Bronchial smooth muscle cell (primary cell): ENCODE measurements at places on chromosomes 11 and 22. TPM values are rescaled to one million over a fixed set of nuclear protein-coding genes. Genes with fewer than 3 reads are reported as not detected.

Gene OR51E2
- total RNA-seq: under 0.01 TPM in 1 of 2 replicates, not detected in the other

Gene DDTL
- 2.7 and 4.1 TPM in 2 replicates for total RNA-seq

Gene SERPIND1
- total RNA-seq: not detected in 2 replicates

Gene OR2AT4
- total RNA-seq: not detected in 2 replicates

Gene RFPL3
- total RNA-seq: not detected in 2 replicates

Gene IPO7
- 59.4 and 88.6 TPM in 2 replicates for total RNA-seq

Gene C11orf97
- not detected in 2 replicates for total RNA-seq

Gene ZMAT5
- 17.4 and 20.3 TPM in 2 replicates for total RNA-seq

Gene FGF3
- not detected in 2 replicates for total RNA-seq

Gene KRTAP5-11
- total RNA-seq: not detected in 2 replicates

Gene ADM
- total RNA-seq: 183 and 196 TPM in 2 replicates

Gene XKR3
- total RNA-seq: not detected in 2 replicates

Gene STK33
- total RNA-seq: 0.94 and 1.4 TPM in 2 replicates

Gene GUCY1A2
- under 0.01 TPM in 1 of 2 replicates, not detected in the other for total RNA-seq
